ENCODE measurements at places on chromosomes 1 and 21.

GRCh38 chr1:29342351-29342750, 106.0 kb downstream of the PTPRU start:
- no peak for DNase-seq

DNA sequence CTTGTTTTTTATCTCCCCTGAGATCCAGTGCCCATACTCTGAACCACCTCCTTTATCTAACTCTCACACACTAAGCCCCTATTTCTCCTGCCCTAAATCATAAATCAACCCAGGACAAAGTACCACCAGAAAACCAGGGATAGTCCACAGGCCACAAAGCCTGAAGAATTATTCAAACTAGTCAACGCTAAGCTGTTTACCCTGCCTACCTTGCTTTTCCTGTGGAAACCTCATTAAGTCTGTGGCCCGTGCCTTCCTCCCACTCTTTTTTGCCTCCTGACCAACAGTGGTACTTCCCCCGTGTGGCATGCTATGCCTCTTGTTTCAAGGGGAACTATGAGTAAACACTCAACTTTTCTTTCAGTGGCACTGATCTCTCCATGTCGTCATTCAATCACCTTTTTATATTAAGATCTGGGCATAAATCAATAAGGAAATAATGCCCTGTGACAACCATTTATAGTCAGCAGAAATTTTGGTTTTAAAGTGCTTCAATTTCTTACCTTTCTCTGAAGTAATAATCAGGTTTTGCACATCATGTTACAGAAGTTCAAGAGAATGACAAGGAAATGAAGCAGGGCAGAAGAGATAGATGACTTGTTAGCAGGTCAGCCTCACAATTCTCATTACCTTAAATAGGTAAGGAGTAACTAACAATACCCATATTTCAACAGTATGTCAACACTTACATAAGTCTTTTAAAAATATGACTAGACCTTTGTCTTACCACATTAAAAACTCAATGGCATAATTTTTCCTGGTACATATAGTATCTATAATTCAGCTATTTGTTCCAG, 32.1 kb downstream of the EYA3 start:
- DNase-seq = peak; percentile 42

- DNase-seq = no peak
Measured at GRCh38 chr21:30714456-30714855, 4.1 kb downstream of the KRTAP21-3 start.

GRCh38 chr1:115317101-115318012, 20.7 kb downstream of the NGF start:
- DNase-seq = no peak

DNA sequence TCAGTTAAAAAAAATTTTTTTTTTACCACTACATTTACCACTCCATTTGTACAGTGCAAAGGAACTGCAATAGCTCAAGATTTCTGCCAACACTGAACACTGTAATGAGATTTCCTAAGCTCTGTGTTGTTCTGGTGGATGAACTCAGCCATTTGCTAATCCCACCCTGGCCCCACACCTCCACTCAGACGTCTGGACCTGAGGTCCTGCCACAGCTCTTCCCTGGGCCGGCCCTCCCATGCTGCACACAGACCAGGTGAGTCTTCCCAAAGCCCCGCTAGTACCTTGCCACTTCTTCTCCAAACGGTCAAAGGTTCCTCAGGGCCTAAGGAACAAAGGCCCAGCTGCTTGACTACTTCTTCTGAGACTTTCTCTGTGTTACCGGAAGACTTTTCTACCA, 56.4 kb downstream of the SLC45A1 start:
- DNase-seq = no peak

DNA sequence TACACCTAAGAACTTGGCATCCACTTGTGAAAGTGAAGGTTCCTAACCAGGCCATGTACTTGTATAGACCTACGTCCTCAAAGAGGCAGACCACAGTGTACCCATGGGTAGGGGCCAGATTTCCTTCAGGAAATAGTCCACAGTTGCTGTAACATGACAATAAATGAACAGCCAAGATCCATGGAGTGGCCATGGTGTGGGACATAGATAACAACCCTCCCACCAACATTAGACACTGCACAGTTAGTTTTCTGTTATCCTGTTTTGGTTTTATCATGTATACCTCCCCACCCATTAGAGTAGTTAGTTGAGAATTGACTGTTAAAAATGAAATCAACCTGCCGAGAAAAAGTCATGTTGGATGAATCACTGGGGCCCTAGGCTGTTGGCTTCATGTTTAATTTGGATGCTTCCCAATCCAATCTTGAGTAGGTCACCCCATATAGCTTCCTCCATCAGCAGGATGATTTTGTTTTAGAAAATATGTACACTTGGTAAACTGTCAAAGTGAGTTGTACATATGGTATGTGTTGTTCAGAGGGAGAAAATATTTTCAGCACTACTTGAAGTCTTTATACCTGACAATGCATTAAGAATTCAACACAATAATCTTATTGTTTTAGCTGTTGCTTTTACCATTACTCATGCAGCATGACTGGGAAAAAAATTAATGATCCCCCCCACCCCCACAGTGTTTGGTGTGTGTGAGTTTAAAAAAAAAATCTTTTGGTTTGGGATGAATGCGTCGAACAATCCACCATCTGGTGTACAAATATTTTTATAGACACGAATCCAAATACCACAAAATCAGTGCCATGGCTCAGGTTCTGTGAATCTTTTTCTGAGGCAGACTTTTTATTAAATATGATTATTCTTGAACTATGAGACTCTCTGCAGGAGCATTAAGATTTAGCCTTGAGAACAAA, 88.3 kb upstream of the ARHGAP29 start:
- DNase-seq = no peak

GRCh38 chr21:42021371-42022090, 11.4 kb upstream of the ZBTB21 start:
- no peak for DNase-seq

DNA sequence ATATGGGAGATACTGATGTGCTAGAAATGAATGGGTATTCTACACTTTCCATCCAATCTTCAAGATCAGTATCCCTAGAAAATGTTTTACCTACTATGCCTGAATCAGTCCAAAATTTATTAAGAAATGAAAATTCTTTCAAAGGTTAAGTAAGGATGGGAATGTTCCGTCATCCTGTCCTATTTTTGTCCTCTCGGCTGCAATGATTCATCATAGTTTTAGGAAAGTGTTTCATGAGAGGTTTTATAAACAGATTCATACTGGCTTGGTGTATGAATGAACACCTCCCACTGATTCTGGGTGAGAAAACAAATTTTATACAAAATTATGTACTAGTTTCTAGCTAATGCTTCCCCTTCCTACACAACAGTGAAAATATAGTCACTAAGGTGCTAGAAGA, 504.6 kb upstream of the NR5A2 start:
- no peak for DNase-seq

DNA sequence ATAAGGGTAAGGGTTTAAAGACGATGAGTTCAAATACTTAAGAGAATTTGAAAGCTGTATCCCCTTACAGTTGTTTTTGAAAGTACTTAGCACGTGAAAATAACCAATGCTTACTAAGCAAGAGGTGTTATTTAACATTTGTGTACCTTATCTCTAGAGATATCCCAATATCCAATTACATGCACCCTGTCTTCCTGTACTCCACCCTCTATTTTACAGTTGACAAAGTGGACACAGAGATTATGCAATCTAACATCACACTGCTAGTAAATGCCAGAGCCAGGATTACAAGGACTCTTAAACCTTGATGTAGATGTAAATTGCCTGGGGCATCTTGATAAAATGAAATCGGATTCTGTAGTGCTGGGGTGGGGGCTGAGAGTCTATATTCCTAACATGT, 72.0 kb downstream of the GDAP2 start:
- no peak for DNase-seq

DNA sequence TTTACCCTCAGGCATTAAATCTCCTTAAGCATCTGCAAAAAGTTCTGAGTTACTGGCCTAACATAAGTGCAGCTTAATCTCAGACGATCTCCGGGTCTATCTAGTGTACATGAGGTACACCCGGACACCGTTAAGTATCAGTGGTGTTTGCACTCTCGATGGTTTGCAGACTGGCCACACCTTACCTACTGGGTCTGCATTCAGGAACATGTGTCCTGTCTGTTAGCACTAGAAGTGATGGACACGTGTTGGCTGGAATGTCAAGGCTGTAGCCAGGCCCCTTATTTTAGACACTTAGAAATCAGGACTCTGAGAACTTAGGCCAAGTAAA, 783 bp upstream of the AGL start:
- DNase-seq = no peak

- peak; percentile 60 for DNase-seq
Measured at GRCh38 chr1:16420424-16421118, 16.7 kb downstream of the SPATA21 start.

- DNase-seq = no peak
Measured at GRCh38 chr1:157086299-157086698, 13.3 kb downstream of the ETV3L start.

DNA sequence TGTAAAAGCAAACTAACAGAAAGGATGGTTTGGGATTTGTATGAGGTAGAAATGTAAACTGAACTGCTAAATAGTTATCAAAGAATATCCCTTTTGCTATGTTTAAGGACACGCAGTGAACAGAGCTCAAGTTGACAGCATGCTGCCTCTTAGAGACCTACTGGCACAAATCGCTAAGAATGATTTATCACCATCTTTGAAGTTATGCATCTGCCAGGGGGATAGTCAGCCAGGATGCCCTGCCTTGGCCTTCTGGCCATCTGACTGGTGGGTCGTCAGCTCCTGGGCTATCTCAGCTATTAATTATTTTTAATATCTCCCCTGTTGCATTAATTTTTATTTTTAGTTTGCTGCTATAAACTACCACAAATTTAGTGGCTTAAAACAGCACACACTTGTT, 334.8 kb upstream of the KAZN start:
- no peak for DNase-seq

- DNase-seq = peak; percentile 18
Measured at GRCh38 chr1:207579436-207579799, 65.5 kb upstream of the CR1L start.

GRCh38 chr1:58057826-58058225, 488.7 kb downstream of the OMA1 start:
- no peak for DNase-seq

GRCh38 chr1:107575226-107575625, 389.8 kb downstream of the VAV3 start:
- no peak for DNase-seq

DNA sequence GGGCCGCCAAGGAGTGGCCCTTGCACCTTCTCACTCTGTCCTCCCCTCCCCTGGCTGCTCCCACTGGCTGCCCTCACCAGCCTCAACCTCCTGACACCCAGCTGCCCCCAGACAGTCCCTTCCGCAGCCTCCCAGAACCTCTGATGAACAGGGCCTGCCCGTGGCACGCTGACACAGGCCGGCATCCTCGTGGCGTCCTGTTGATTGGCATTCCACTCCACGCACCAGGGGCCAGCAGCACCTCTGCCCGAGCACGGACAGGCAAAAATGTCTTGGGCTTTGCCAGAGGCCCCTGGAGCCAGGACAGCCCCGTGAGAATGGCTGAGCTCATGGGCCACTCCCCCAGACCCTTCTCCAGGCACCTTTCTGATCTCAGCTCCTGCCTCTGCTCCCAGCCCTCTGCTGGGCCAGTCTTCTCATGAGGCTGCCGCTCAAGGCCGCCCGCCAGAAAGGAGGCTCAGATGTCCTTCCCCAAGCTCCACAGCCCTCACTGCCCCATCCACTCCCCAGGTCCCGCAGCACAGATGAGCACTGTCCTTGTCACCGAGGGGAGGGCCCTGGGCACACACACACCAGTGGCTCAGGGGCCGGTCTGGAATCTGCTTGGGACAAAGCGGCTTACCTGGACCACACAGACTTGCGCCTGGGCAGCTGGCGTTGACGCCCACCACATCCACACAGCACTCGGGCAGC, 15.8 kb upstream of the RNF223 start:
- DNase-seq = no peak

- no peak for DNase-seq
Measured at GRCh38 chr1:19138958-19139581, 71.0 kb downstream of the UBR4 start.

DNA sequence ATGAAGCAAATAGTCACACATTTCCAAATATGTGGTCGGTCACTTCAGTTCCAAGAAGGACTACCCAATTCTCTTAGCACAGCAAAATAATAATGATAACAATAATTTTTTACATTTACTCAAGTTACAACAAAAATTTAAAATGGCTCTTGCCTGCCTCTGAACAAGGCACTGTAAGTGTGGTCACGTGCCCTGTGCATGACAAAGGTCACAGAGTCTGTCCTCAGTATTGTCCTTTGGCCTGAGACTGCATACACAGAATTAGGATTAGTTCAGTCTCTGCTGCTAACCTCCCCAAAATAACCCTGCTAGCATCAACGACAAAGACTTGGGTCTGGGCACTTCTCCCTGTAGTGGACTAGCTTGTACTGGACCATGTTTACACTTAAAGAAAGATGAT, 297.1 kb upstream of the DUSP10 start:
- DNase-seq = no peak

DNA sequence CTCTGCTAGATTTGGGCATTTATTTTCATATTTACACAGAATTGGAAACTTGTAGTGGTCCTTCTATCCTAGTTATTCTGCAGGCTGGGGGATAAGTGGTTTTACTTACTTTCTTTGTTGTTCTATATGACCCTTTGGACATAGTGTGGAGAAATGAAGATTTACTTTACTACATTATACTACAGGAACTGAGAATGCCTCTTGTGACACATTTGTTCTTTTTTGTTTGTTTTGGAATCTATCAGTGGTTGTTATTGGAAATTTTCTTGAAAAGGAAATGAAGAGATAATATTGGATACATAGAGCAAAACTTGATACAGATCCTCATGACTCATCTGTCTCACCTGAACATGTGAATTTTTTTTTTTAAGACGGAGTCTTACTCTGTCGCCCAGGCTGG, 146.1 kb upstream of the DPYD start:
- no peak for DNase-seq

DNA sequence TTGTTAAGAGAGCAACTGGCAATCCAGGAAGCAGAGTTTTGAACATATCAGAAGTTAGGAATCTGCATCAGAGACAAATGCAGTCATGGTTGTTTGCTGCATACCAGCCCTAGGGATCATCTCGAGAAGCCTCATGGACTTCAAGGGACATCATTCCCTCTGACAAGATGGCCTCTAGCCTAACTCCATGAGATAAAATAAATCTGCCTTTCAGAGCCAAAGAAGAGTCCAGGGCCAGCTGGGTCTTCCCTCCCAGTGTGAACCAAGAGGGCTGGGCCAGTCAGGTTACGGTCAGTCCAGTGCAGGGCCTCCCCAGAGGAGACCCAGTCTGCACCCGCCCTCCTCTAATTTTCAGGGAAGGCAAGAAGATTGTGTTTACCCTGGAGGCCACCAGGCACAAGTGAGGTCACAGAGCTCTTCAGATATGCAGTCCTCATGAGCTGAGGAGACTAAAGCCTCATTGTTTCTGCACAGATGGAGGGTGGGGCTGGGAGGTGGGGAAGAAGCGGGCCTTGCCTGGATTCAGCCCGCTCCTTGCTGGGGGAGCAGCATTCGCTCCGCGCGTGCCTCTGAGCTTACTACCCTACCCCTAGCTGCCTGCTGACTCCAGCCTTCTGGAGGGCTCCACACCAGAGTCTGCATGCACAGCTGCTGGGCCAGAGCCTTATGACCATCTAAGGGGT, 52.8 kb downstream of the CAPN2 start:
- no peak for DNase-seq

- no peak for DNase-seq
Measured at GRCh38 chr21:25494804-25495203, 112.5 kb downstream of the MRPL39 start.

- no peak for DNase-seq
Measured at GRCh38 chr1:231611111-231611510, 15.5 kb upstream of the DISC1 start.

- no peak for DNase-seq
Measured at GRCh38 chr1:53603431-53603830, 135.5 kb downstream of the GLIS1 start.

GRCh38 chr1:170194451-170194850, 48.7 kb downstream of the NTMT2 start:
- DNase-seq = no peak

GRCh38 chr1:2198571-2198970, 4.0 kb upstream of the FAAP20 start:
- no peak for DNase-seq
